ENCODE measurements at places on chromosomes 2 and 18. TPM values are rescaled to one million over a fixed set of nuclear protein-coding genes. Genes with fewer than 3 reads are reported as not detected.
A peak's percentile ranks its signal among the peaks of the same experiment; 100 is the strongest.

The TCF7L1 gene
- 117 TPM for total RNA-seq

The ABCG5 gene
- not detected for total RNA-seq

The BMP10 gene
- total RNA-seq, result not detected

The C2orf80 gene
- not detected for total RNA-seq

GRCh38 chr2:56040834-56041233, 117.3 kb upstream of the EFEMP1 start:
- DNase-seq, result no peak

- DNase-seq, result no peak
Observed at GRCh38 chr2:240810199-240810598, 9.8 kb downstream of the KIF1A start.

DNA sequence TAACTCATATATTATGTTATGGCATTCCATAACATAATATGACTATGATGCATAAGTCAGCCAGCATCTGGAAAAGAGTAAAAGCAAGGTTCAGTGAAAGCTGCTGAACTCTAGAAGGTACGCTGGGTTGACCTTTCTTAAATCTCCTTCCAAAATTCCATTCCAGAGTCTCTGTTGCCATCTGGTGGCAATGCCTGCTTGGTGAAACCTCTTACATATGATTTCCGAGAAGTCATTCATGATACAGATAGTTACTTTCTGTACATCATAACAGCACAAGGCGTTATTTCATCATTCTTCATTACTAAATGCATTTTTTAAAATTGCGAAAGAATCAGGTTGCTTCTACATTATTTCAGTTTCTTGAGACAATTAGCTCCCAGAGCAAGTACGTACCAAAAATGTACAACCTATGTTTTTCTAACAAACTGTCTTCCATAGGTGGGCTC, 7.0 kb upstream of the EPG5 start:
- peak; percentile 46 for DNase-seq

The RFX8 gene
- 0.57 TPM for total RNA-seq

The TUBA4B gene
- not detected for total RNA-seq

DNA sequence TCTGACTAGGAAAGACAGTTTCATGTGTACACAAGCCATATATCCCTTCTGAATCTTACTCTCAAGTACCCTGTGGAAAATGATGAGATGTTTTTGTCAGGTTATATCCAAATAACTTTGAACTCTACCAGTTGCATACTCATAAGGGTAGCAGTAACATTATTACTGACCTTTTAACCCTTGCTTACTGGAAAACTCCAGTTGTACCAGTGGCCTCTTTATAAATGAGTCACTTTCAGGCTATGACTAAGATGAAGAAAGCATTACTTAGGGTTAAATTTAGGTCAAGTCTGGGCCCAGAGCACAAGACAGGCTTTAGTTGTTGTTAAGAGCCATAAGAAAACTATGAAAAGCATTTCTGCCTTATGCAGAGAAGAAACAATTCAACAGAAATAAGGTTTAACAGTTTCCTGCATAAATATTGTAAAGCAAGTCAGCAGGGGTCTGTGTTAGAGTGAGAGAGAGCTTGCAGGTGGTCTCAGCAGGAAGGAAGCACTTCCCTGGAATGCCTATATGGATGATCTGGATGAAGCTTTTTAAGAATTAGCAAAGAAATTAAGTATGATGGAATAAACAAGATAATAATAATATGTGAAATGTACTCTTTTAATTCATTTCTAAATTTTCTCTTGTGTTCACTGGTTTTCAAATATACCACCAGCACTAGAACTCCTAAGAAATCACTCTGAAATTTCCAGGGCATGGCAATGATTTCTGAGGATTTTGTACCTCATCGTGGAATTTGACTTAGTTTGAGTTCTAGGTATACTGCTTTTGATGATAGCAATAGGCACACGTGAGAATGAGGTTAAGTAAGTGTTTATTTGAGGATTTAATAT, 126.6 kb downstream of the UBE2E3 start:
- DNase-seq, result no peak

The CUL3 gene
- total RNA-seq, result 108 TPM

The PLB1 gene
- not detected for total RNA-seq

- peak; percentile 55 for DNase-seq
Observed at GRCh38 chr18:58580623-58581022, 48.3 kb downstream of the ALPK2 start.

The CYP26B1 gene
- 0.22 TPM for total RNA-seq

DNA sequence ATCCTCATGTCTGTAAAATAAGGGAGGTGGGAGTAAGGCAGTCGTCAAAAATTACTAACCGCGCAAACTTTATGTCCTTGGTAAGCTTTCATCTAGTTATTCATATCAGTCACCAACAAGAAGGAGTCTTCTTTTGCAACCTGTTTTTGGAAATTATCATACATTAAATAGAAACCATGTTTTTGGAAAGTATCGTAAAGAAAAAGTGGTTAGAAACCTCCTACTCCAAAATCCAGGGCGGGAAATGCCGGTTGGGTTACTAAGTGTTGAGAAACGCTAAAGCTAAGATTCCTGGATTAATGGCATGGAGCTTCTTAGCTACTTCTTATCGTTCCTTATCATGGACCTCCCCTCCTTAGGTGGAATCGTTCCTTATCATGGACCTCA, 778 bp downstream of the BBS5 start:
- DNase-seq, result no peak

GRCh38 chr18:75116165-75116564, 92.8 kb downstream of the PTGR3 start:
- DNase-seq, result no peak

The CHRNA1 gene
- not detected for total RNA-seq

- no peak for DNase-seq
Observed at GRCh38 chr18:35322486-35323458, 21.4 kb downstream of the ZNF24 start.

The SNTG2 gene
- total RNA-seq, result 12.7 TPM

The FKBP1B gene
- total RNA-seq, result 59.7 TPM

The BUB1 gene
- 144 TPM for total RNA-seq

The CIB4 gene
- not detected for total RNA-seq

DNA sequence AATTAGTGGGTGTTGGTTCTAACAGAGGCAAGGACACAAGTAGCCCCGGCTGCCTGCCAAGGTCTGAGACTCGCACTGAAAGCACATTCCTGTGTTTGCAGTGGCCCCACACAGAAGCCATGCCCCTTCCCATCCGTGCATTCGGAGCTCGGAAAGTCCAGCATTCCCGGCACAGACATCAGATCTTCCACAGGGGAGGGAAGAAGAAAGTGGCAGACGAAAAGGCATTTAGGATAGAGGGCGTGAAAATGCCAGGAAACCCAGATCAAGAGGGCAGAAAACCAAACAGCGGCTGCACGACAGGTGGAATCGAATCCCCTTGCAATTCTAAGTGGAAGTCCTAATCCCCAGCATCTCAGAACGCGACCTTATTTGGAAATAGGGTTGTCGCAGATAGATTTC, 105.5 kb upstream of the ASB18 start:
- DNase-seq, result peak; percentile 20

GRCh38 chr2:89831641-89832498, 1140.4 kb downstream of the RPIA start:
- no peak for DNase-seq

- DNase-seq, result no peak
Observed at GRCh38 chr2:172953411-172953810, 122.2 kb upstream of the MAP3K20 start.

- DNase-seq, result no peak
Observed at GRCh38 chr18:79608999-79609461, 70.6 kb upstream of the CTDP1 start.

The DNMT3A gene
- total RNA-seq, result 215 TPM

The CHRNG gene
- not detected for total RNA-seq

The GREB1L gene
- 2.7 TPM for total RNA-seq

The NFU1 gene
- total RNA-seq, result 63.0 TPM

The LHCGR gene
- total RNA-seq, result 0.44 TPM

DNA sequence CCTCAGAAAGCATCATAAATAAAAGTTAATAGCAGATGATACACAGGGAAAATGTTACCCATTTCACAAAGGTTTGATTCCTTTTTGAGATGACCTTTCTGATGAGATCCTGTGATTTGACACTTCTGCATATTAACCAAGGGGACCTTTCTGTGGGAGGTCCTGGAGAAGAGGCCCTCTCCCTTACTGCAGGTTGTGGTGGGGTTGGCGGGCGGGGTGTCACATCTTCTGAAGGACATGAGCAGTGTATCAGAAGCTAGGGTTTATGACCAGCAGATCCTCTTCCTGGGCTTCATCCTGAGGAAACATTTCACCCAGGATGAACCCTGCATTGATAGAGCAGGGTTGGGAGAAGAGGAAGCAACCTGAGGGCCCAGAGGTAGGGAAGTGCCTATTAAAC, 37.2 kb upstream of the SCLY start:
- DNase-seq, result no peak

- no peak for DNase-seq
Observed at GRCh38 chr18:67509741-67510391, 6.7 kb downstream of the DSEL start.

The CFC1 gene
- total RNA-seq, result 0.22 TPM

The SLC11A1 gene
- 0.04 TPM for total RNA-seq

The SLC23A3 gene
- total RNA-seq, result 1.2 TPM

DNA sequence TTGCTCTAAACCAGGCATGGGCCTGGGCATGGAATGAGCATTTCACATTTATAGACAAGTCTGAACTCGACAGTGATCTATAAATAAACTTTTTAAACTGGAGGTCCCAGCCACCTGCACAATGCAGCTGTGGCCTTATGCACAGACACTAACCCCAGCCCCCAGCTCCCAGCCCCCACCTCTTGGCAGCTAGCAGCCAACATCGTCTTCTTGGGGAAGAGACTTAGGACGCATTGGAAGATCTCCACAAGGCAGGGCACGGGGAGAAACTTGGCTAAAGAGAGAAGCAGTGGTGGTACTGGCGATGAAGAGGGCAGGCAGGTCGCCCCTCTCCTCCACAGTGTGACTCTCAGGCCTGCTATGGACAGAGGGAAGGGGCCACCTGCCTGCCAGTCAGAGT, 213.2 kb downstream of the ANAPC1 start:
- no peak for DNase-seq

GRCh38 chr2:234559609-234560008, 62.7 kb upstream of the ARL4C start:
- DNase-seq, result no peak

The INPP5D gene
- 13.1 TPM for total RNA-seq

The GAREM2 gene
- 14.2 TPM for total RNA-seq

DNA sequence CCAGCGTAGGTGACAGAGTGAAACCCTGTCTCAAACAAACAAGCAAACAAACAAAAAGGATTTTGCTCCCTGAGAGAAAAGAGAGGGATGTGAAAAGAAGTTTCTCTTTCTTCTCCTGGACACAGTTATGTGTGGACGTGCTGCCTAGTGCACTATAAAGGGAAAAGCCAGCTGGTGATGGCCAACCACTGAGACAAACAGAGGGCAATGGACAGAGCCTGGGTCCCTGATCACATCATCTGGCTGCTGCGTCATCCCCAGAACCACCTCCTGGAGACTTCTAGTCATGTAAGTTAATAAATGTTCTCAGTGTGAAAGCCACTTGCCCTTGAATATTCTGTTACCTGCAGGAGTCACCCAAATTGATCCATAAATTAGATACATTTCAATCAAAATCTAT, 184.9 kb downstream of the PDE11A start:
- no peak for DNase-seq

GRCh38 chr2:144322379-144322778, 197.5 kb downstream of the ZEB2 start:
- no peak for DNase-seq

The PROM2 gene
- 4.0 TPM for total RNA-seq

- no peak for DNase-seq
Observed at GRCh38 chr2:72630767-72631166, 195.1 kb downstream of the EXOC6B start.

DNA sequence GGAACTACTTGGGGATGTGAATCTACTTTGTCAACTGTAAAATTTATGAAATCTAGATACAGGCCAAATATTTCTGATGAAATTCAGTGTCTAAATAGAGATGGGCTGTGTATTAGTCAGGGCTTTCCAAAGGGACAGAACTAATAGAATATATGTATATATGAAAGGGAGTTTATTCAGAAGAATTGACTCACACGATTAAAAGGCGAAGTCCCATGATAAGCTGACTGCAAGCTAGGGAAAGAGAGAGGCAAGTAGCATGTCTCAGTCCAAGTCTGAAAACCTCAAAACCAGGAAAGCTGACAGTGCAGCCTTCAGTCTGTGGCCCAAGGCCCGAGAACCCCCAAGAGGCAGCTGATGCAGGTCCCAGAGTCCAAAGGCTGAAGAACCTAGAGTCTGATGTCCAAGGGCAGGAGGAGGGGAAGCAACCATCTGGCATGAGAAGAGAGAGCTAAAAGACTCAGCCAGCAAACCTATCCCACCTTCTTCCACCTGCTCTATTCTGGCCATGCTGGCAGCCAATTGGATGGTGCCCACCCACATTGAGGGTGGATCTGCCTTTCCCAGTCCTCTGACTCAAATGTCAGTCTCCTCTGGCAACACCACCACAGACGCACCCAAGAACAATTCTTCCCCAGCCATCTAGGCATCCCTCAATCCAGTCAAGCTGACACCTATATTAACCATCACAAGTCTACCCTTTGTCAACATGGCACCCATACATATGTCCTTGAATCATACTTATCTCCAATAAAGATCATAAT, 29.3 kb upstream of the MEX3C start:
- DNase-seq, result no peak

Measured in H9 (cell line).